Fibroblast of skin of back (primary cell): ENCODE measurements at places on chromosomes 6 and 20.

DNA sequence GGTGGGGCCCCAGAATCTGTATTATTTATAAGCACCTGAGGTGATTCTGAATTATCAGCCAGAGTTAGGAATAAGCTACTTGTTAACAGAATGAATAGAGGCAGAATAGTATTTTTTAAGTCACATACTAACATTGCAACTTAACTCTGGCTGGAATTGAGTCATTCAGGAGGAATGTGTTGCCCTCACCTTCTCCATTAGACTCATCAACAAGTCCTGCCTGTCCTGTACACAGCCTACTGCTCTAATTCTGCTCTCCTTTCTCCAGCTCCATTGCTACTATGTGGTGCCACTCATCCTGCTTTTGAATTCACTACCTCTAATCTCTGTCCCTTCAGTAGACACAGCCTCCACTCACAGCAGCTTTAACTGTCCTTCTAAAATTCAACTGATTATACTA lies 669.4 kb downstream of the DHX35 start:
- DNase-seq = peak; percentile 25

GRCh38 chr6:44682280-44682679 lies 294.8 kb downstream of the CDC5L start:
- DNase-seq = no peak

GRCh38 chr6:24856901-24857670 lies 58.4 kb upstream of the ARMH2 start:
- DNase-seq = no peak

GRCh38 chr6:36350082-36350481 lies 13.4 kb upstream of the BNIP5 start:
- peak; percentile 41 for DNase-seq

- peak; percentile 2 for DNase-seq
Measured at GRCh38 chr6:8888468-8888867, 453.1 kb upstream of the SLC35B3 start.

DNA sequence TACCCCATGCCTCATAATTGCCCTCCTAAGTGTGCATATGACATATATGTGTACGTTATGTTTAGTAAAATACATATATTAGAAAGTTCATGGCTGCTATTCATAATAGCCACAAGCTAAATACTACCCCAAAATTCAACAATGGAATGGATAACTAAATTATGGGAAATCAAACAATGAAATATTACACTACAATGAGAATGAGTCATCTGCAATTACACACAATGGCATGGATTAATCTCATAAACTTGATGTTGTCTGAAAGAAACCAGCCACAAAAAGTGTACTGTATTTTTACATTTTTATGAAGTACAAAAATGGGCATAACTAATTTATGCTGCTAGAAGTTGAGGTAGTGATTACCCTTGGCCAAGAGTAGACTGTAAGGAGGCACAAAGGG lies 477.0 kb downstream of the HAO1 start:
- no peak for DNase-seq

DNA sequence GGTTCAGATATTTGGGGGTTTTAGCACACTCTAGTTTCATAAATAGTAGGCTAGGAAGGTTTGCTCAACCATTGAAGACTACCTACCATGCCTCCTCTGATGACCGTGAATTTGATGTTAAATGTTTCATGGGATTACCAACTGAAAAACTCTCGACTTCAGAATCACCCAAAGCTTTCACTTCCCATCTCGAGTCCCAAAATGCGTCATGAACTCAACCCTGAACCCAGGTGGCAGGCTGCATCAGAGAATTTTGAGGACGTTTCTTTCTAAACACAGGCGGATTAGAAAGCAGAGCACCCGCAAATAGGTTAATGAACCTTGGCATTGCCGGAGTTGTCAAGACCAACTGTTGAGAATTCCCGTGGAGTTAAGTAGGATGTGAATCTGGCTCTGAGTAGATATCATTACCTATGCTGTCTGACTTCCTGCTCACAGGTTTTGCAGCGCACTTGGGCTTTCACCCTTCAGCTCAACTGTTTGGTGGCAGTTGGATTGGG lies 98.4 kb upstream of the ADTRP start:
- DNase-seq = no peak

DNA sequence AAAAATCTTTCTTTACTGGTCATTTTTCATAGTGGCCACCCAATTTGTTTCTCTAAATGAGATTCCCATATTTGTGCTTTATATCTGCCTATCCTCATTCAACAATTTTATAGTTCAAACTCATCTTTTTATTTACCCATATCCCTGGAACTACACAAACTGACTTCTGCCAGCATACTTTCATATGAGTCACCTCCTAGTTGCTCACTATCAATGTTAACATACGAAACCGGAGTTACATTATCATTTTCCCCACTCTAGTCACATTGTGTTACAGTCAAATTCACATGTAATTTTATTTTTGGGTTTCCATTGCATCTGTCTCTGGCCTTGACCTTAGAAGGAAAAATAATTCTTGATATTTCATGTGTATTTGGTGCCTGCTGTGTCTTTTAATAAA lies 499.4 kb downstream of the MAFB start:
- peak; percentile 69 for DNase-seq

GRCh38 chr6:89555806-89556205 lies 82.7 kb downstream of the LYRM2 start:
- DNase-seq = no peak

DNA sequence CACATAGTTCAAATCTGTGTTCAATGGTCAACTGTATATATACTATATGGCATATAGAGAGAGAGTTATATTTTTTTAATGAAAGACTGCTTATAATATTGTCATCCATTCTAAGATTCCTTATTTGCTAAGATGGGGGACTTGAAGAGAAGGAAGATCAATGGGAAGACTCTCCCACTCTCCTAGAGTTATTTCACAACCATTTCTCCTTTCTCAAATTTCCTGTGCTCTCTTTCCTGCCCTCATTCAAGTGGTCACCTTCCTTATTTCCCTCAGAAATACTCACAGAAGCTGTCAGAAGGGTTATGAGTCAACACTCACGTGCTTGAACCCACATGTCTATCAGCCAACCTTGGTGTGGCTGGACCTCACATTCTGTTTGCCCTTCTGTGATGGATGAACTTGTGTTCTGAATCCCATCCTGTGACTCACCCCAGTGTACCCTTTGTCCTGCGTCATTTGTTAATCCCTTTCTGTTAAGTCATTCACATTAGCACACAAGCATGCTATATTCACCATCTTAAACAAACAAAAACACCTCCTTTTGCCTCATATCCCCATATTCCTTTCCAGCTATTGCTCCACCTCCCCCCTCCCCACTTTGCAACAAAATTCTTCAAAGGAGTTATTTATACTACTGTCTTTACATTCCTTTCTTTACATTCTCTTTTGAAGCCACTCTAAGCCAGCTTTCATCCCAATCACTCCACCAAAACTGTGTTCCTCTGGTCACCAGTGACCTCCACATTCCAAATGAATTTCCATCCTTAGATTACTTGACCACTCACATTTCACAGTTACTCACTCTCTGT lies 279.3 kb upstream of the TCF21 start:
- peak; percentile 93 for DNase-seq

DNA sequence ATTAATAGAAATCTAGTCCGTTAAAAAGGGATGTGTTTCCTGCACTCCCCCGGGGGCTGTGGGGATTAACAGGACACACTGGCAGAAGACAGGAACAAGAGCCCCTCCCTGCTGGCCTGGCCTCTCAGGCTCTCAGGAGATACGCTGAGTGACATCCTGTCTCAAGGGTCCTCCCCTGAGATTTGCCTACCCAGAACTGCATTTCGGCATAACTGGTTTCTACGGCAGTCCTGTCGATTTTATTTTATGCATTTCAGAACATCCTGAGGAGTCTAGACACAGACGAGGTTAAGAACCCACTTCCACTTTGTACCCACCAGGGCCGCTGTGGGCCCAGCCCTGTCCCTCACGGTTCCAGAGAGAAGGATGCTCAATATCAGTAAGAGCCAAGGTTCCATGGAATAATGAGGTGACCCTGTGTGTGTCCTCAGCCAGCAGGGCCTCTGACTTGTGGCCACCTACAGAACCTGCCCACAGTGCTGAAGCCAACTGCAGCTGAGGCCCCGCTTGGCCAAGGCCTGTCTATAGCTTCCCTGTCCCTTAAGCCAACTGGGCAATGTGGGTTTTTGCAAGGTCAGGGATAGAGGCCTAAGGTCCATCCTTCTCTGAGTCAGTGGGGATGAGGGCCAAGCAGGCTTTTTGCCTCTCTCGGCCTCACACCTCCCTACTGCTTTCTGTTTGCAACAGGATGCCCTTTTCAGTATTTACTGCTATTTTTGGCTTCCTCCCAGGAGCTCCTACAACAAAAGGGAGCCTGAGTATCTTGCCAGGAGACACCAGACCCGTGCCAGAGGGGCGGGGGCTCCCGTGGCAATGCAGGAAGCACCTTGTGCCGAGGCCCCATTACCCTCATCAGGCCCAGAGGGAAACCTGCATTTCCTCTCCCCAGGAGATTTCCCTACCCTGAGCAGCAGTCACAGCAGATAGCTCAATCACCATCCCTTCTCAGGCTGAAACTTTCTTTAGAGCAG lies 14.7 kb downstream of the UQCC2 start:
- DNase-seq = peak; percentile 38

- no peak for DNase-seq
Measured at GRCh38 chr6:48037946-48038345, 73.1 kb downstream of the PTCHD4 start.

DNA sequence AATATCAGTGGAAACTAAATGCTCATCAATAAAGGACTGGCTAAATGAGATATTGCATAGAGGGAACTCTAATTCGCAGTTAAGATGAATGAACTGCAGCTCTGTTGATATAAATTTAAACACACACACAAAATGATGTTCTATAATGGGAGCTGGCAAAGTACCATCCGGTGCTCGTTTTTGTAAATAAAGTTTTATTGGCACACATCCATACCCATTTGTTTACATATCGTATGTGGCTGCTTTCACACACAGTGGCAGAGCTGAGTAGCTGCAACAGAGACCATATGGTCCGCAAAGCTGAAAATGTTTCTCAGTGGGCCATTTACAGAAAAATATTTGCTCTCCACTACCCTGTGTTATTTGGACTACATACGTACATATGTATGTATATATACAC lies 120.7 kb downstream of the EDN3 start:
- DNase-seq = no peak

- DNase-seq = no peak
Measured at GRCh38 chr6:34568341-34569201, 12.4 kb upstream of the SPDEF start.

DNA sequence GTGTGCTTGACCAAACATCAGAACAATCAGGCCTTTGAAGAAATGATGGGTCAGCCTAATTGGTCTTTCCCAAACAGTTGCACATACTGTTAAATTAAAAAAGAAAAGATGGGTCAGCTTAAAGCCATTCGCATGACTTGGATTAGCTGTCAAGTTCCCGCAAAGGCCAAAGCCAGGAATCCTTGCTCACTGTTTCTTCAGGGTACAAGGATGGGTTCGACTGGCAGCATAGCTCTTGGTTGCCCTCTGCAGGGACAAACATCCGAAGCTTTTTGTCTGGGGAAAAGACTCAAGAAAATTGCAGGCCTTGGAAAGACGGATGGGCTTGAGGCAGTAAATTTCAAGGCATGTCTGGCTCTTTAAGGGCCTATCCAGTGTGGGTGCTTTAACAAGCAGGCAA lies 168.0 kb downstream of the HDGFL1 start:
- DNase-seq = peak; percentile 69

DNA sequence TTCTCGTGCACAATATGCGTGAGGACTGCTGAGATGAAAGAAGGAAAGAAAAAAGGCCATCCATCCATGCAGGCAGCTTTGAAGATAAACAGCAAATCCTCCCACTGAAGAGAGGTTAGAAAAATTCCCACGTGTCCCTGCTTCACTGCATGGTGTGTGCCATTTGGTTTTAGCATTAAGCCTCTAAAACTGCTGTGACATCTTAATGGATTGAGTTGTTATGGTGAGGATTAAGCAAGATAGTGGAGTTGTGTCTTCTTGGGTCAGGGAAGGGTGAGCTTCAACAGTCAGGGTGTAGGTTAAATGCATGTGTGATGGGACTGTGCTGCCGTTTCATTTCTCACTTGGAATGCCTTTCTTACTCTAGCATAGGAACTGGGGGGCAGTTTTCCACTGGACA lies 50.5 kb downstream of the ZNF831 start:
- no peak for DNase-seq

DNA sequence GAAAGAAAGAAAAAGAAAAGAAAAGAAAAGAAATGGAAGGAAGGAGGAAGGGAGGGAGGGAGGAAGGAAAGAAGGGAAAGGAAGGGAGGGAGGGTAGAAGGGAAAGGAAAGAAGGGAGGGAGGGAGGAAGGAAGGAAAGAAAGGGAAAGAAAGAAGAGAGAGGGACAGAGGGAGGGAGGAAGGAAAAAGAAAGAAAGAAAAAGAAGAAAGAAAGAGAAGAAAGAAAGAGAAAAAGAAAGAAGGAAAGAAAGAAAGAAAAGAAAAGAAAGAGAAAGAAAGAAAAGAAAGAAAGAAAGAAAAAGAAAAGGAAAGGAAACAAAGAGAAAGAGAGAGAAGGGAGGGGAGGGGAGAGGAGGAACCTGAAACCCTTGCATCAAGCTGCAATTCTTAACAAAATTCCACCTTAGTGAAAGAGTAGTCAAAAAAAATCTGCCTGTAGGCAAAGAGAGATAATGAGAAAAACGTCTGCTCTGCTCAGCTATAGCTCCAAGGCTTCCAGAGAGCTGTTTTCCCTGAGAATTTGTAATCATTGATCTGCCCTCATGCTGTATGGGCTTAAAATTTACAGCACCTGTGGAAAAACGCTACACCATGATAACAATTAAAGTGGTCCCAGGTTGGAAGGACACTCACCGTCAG lies 16.7 kb upstream of the MYCT1 start:
- no peak for DNase-seq
